ENCODE measurements at places on chromosomes 12 and 14. TPM values are rescaled to one million over a fixed set of nuclear protein-coding genes. Genes with fewer than 3 reads are reported as not detected.

NFKBIA gene
- total RNA-seq: 78.0 TPM

RAD9B gene
- total RNA-seq: 0.63 TPM

COCH gene
- 0.60 TPM for total RNA-seq

SYCP3 gene
- total RNA-seq: not detected

PIP4K2C gene
- 12.3 TPM for total RNA-seq

FBLN5 gene
- 62.5 TPM for total RNA-seq

DNA sequence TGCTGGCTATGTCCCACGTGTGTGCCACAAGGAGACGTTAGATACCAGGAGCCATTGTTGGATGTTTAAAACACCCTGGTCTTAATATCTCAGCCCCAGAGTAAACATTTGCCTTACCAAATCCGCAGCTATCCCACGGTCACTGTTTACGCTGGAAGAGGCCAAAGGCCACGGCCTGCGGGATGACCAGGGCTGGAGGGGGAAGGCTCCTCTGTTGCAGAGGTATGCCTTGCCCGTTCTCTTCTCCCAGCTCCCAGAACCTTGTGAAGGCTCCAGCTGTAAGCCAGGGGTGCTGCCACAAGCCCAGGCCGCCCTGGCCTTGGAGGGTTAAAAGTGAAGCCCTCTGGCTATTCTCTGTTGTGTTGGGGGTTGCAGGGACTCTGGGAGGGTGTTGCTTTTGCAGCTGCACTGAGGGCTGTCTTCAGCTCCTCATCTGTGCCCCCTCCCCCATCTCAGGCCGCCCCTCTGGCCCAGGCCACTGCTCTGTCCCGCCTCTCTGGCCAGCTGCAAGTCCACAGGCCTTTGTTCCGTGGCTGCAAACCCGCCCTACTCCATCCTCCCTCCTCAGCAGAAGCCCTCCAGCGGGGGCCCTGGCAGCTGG, 2.5 kb downstream of the PLEKHG3 start:
- no peak for DNase-seq

DNA sequence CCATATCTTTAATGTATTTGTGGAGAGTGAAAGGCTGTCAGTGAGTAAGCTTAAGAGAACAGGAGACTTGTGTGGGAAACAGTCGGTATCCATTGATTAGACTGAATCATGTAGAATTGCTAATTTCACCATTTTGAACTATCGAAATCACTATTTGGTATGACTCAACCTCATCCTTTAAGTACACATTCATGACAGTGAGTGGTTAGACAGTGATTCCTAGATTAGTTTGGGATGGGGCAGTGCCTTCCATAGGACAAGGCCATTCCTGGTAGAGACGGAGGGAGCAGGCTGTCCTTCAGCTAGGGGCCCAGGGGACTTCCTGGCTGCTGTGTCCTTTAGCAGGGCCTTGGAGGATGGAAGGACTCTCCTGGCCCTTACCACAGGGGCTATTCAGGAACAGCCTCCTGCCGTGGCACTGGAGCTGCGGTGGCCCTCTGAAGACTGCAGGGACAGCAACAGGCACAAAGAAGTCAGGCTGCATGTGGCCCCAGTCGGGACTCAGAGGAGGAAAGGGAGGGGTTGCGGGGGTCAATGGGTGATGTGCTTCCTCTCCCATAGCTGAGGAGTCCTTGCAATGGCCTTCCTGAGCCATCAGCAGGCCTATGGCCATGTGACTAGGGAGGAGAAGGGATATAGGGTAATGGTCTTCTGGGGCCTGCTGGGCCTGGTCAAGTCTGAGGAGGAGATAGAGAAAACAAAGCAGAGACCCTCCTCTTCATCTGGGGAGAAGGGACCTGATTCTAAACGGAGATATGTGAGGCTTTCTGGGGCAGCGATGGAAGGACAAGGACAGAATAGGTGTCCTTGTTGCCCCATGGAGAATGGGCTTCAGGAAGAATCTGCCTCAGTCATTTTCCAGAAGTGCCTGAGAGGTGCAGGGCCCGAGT, 11.2 kb downstream of the SERPINA1 start:
- DNase-seq: no peak

- DNase-seq: peak; percentile 26
These were observed 494 bp downstream of the TMTC3 start for GRCh38 chr12:88142610-88142991.

DNA sequence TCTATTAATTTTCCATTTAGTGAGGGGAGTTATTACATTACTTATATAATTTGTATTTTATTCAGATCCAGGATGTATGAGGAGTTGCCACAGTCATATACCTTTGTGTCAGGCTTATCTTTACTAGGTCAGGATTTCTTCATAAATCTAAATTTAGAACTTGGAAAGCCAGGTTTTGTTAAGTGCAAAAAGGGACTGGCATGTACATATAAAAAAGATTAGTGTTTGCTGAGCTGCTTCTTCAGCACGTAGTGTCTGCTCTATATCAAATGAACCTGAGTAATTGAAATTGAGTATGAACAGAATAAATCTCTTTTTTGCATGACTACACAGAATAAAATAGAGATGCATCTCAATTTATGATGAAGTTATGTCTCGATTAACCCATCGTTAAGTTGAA, 157.4 kb downstream of the NUBPL start:
- no peak for DNase-seq

- no peak for DNase-seq
These were observed 48.3 kb downstream of the CEP290 start for GRCh38 chr12:88093573-88093972.

GRCh38 chr14:61476754-61477410, 155.5 kb downstream of the PRKCH start:
- no peak for DNase-seq

- DNase-seq: no peak
These were observed 465.7 kb downstream of the NOVA1 start for GRCh38 chr14:26132061-26132645.

- DNase-seq: no peak
These were observed 1099.4 kb downstream of the FSCB start for GRCh38 chr14:43407706-43408105.

- no peak for DNase-seq
These were observed 50.1 kb downstream of the CRADD start for GRCh38 chr12:93727195-93727811.

DNA sequence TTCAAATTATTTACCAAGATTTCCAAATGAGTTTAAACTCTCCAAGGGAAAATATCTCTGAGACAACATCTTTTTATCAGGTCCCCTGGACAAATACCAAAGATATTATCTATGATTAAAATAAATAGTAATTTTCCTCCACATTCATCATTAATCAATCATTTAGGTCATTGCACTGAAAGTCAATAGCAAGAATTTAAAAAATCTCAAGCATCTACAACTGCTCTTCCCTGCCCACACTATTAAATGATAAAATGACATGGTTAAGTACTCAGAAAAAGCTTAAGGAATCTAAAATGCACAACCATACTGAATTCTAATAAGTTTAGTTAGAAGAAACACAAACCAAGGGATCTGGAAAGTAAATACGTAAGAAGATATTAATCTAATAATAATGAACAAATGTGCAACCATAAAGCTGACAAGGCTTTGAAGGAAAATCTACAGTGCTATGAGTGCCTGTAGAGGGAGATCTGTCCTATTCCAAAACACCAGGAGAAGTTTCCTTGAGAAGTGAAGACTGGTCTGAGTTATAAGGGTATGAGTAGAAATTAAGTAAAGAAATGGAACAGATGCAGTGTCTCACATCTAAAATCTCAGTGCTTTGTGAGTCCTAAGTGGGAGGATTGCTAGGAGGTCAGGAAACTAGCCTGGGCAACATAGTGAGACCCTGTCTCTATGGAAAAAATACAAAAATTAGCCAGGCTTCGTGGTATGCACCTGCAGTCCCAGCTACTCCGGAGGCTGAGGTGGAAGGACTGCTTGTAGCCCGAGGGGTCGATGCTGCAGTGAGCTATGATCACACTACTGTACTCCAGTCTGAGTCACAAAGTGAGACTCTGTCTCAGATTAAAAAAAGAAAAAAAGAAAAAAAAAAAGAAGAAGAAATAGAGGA, 19.2 kb downstream of the INTS13 start:
- no peak for DNase-seq

GRCh38 chr12:117187421-117187820, 2.8 kb downstream of the FBXO21 start:
- no peak for DNase-seq

DNA sequence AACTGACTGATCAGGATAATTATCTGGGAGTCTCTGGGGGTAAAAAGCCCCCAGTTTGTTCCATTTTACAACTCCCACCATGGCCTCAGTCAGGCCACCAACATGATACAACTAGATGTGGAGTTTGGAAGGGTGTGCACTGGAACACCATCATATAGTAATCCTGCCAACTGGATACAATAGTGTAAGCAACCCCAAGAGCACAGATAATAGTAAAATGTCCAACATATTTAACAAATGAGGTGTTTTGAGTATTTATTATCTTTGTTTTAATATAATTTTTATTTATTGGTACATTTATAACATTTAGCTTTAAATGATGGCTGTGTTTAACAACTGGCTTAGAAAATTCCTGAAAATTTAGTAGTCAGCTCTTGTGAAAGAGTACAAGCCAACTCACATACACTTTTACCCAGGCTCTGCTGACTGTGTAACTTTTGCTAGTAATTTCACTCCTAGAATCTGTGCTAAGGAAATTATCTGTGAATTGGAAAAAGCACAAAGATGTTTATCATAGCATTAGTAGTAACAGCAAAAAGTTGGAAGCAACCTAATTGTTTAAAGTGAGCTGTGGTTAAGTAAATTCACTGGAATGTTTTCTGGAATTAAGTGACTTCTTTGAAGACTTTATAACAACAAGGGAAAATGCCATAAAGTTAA, 196.8 kb downstream of the RAD51B start:
- DNase-seq: no peak

- DNase-seq: no peak
These were observed 37.1 kb downstream of the ALDH2 start for GRCh38 chr12:111803851-111804250.

- DNase-seq: peak; percentile 73
These were observed at the start of gene SSPN for GRCh38 chr12:26195250-26195640. Gene SSPN (plus strand): TSS chr12:26195573. CDS start chr12:26195673, 100 bp downstream.

DNA sequence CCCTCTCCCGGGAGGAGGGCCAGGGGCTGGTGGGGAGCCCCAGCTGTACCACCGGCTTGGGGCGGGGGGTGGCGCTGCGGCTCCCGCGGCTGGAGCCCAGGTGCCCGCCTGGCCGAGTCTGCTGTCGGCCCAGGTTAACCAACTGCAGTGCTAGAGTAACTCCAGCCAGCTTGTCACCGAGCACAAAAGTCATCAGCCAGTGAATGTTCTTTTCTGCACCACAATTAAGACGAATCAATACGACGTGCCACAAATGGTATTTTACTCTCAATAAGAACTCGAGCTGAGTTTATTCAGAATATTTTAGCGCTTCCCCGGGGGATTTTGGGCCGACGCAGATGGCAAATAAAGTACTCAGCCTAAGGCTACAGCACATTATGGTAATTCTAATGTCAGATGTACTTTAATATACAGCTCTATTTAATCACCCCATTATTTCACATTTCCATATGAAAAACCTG, 83.2 kb downstream of the BCL11B start:
- no peak for DNase-seq

- no peak for DNase-seq
These were observed 47.7 kb downstream of the PSMA6 start for GRCh38 chr14:35339761-35340406.

DNA sequence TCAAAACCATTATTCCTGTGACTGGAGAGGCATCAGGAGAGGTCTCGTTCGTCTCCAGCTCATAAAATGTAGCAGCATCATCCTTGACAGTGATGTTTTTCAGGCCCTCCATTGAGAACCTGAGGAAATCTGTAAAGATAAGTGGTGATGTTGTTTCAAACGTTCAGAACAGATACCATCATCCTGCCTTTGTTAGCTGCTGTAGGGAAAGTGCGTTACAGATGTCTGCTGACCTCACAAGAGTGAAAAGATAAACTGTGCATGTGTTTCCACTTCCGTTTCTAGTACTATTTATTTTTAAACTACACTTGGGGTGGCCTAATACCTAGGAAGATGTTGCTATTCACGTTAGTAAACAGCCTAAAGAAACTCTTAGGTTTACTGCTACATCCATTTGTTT, 28.4 kb downstream of the BCL2L14 start:
- DNase-seq: no peak

- DNase-seq: no peak
These were observed 12.1 kb downstream of the TCL1A start for GRCh38 chr14:95701846-95702221.

DNA sequence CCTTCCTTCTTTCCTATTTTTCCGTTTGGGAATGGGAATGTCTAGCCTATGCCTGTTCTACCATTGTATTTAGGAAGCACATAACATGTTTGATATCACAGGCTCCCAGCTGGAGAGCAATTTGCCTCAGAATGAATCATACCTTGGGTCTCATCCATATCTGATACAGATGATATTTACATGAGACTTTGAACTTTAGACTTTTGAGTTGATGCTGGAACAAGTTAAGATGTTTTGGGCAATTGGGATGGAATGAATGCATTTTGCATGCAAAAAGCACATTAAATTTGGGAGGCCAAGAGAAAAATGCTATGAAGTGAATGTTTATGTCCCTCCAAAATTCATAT, 61.9 kb upstream of the BEGAIN start:
- no peak for DNase-seq

GRCh38 chr14:99725774-99726537, 41.9 kb downstream of the CYP46A1 start:
- DNase-seq: no peak
